ENCODE measurements at places on chromosomes 2 and 18.

- no peak for DNase-seq
Observed at GRCh38 chr18:22469926-22470247, 52.2 kb upstream of the CTAGE1 start.

GRCh38 chr2:220070349-220070748 lies 442.9 kb downstream of the SLC4A3 start:
- DNase-seq, result no peak

GRCh38 chr2:200300638-200301314 lies 5.7 kb upstream of the SPATS2L start:
- peak; percentile 99 for DNase-seq

- no peak for DNase-seq
Observed at GRCh38 chr2:88543541-88544057, 83.7 kb downstream of the EIF2AK3 start.

- DNase-seq, result no peak
Observed at GRCh38 chr18:8778824-8779223, 73.5 kb downstream of the MTCL1 start.

DNA sequence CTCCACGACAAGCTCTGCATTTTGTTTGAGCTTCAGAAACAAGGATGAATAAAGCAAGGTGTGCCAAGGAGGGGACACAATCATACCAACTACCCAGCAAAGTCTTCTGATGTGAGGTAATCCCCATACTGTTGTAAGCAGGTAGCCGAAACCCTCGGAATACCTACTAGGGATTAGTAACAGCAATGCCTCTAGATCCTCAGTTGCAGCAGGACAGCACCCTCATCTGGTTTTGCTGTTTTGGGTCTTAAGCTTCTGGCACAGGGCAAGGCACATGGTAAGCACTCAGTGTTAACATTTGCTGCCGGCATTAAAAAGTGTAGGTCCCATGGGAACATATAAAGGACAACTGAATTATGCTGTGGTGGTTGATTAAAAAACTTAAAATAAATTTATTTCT lies 16.0 kb upstream of the LINC00305 start:
- DNase-seq, result no peak

- no peak for DNase-seq
Observed at GRCh38 chr2:187698374-187699110, 144.3 kb upstream of the TFPI start.

GRCh38 chr2:224669449-224669848 lies 46.7 kb downstream of the CCDC195 start:
- DNase-seq, result no peak

DNA sequence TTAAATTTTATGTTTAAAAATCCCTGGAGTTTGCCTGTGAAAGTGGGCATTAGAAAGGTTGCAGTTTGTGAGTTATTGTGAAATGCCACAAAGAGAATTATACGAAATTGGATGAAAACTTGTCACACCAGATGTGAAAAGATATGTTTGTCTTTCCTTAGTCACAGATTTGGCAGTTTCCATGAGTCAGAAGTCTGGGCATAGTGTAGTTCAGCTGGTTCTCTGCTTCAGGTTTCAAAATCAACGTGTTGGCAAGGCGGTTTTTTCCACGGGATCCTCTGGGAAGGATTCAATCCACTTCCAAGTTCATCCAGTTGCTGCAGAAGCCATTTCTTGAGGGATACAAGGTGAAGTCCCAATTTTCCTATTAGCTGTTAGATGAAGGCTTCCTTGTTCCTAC lies 658.0 kb upstream of the CDH2 start:
- no peak for DNase-seq
